ENCODE measurements at places on chromosomes 7 and 10. TPM values are rescaled to one million over a fixed set of nuclear protein-coding genes. Genes with fewer than 3 reads are reported as not detected.

DNA sequence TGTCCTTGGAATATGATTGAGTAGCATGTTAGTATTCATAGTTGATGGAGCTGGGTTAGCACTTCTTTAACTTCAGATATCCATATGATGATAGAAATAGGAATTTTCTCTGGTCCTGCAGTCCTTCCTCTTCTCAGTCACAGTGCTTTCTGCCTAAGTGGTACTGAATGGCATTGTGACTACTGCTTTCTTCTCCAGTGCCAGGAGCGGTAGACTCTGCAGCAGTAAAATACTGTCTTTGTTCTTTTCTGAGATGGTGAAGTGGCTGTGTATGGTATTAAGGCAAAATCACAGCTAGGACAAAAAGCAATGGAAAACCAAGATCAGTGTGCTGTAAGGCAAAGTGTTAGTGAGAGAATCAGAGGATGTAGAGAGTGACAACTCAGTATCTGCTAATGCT lies 46.6 kb downstream of the C1GALT1 start:
- no peak for DNase-seq

DNA sequence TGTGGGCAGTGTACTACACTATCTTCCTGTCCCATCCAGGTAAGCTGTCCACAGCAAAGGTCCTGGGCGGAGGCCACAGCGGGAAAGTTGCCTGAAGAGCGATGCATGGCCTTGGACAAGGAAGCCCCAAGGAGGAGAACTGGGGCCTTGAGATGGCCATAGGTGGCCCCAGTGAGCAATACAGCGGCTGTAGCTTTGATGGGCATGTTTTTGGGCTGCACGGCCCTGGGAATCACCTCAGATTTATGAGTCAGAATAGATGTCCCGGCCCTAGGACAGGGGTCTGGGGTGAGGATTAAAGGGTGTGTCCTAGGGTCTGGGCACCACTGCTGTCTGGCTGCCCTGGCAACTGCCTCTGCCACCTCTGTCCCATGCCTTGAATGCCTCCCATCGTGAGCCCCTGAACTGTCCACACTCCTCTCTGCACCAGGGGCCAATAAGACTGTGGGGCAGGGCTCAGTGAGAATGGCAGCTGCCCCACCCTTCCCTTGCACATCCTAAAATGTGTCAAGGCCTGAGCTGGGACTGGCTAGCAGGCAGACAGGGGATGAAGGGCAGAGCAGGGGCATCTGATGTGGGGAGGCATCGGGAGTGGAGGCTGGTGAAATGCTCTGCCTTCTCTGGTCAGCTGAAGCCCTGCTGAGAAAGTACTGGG lies 9.4 kb upstream of the IRF5 start:
- no peak for DNase-seq

GRCh38 chr7:127884066-127884559 lies 147.1 kb downstream of the LRRC4 start:
- DNase-seq, result no peak

Gene SPDYE2B
- polyA plus RNA-seq, result 0.76 TPM

GRCh38 chr10:53153831-53154230 lies 381.2 kb upstream of the MBL2 start:
- DNase-seq, result no peak

- DNase-seq, result no peak
Observed at GRCh38 chr7:140176122-140176701, 571 bp downstream of the KDM7A start.

GRCh38 chr10:75466886-75467285 lies 35.5 kb downstream of the LRMDA start:
- no peak for DNase-seq

DNA sequence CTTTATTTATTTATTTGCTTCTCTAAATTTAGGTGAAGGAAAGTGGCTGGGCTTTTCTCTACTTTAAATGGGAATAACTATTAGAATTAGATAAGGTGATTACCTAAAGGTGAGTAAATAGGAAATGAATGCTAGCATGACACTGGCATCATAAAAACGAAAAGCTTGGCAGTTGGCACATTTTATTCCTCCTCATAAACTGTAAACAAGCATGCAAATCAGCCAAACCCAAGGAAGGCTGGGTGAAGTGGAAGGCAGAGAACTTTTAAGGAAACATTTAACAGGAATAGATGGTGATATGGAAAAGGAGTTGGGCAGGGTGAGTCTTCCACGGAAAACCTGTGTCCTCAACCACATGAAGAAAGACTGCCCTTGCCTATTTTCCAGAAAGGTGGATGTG lies 669.1 kb downstream of the KCNMA1 start:
- no peak for DNase-seq

GRCh38 chr10:23917251-23917840 lies 291.6 kb upstream of the KIAA1217 start:
- no peak for DNase-seq

GRCh38 chr7:109879287-109879828 lies 1211.6 kb upstream of the LRRN3 start:
- no peak for DNase-seq

DNA sequence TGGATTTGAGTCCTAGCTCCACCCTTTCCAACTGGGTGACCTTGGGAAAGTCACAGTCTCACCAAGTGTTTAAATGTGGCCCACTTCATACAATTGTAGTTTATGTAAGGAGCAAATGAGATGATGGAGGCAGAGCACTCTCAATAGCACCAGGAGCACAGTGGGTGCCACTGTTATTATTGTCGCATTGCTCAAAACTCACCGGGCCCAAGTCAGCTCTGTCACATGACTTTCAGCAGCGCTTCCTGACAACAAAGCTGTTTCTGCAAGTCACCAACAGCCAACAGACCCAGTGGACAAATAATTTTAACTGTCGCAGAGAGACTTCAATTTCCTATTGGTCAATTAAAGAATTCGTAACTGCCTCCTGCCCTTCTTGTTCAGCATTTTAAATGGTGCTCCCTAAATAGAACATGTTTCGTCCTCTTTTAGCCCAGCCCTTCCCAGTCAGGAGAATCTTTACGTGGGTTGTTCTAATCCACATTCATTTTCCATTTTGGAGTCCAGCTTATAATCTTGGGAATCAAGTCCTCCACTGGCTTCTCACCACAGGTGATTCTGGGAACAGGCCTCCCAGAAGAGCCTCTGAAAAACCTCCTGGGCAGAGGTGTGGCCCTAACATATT lies 415.6 kb upstream of the NPVF start:
- no peak for DNase-seq

GRCh38 chr7:100673942-100674410 lies 436 bp downstream of the GNB2 start:
- DNase-seq, result no peak

Gene TFPI2
- 11.3 TPM for polyA plus RNA-seq

GRCh38 chr10:131131726-131132591 lies 179.6 kb downstream of the TCERG1L start:
- DNase-seq, result no peak

Gene CCDC126
- polyA plus RNA-seq, result 19.6 TPM

DNA sequence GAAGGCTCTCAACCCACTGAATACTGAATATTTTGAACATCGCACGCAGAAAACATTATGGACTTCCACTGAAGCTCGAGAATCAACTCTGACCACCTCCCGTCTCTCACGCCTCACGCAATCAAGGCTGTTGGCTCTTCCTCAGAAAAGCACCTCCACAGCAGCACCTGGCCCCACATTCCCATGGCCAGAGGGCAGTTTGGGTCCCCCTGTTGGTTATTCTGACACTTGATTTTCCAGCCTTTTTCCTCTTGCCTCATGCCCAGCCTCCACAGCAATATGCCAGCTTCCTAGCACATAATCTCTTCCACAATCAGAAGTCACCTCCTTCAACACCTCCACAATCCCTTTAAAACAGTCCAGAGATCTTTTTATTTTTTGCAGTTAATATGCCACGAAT lies 55.9 kb downstream of the SVOPL start:
- no peak for DNase-seq

Gene AKR1C8
- polyA plus RNA-seq, result 0.50 TPM

Gene SYT15
- polyA plus RNA-seq, result 5.7 TPM

DNA sequence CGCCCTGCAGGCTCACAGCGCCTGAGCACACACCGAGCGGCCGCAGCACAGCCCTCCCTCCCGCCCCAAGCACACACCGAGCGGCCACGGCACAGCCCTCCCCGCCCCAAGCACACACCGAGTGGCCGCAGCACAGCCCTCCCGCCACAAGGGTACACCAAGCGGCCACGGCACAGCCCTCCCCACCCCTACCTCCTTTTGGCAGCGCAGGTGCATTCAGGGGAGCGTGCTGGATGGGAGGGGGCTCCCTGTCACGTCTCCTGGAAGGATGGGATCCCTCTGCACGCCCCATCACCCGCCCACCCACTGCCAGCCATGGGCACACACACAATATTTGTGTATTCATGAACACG lies 482.6 kb downstream of the DNAJB6 start:
- DNase-seq, result no peak

- no peak for DNase-seq
Observed at GRCh38 chr10:52318822-52319464, 4.9 kb downstream of the DKK1 start.

- no peak for DNase-seq
Observed at GRCh38 chr10:30491916-30492515, 58.0 kb downstream of the MAP3K8 start.

Gene TEX47
- polyA plus RNA-seq, result not detected

Gene OGDHL
- 35.0 TPM for polyA plus RNA-seq

- DNase-seq, result no peak
Observed at GRCh38 chr10:123038782-123039631, 30.2 kb downstream of the ACADSB start.

Gene SEMA3E
- 2.8 TPM for polyA plus RNA-seq

GRCh38 chr7:19715499-19715898 lies 6.7 kb upstream of the POLR1F start:
- DNase-seq, result no peak

GRCh38 chr7:156473476-156474240 lies 166.9 kb upstream of the RNF32 start:
- DNase-seq, result no peak

DNA sequence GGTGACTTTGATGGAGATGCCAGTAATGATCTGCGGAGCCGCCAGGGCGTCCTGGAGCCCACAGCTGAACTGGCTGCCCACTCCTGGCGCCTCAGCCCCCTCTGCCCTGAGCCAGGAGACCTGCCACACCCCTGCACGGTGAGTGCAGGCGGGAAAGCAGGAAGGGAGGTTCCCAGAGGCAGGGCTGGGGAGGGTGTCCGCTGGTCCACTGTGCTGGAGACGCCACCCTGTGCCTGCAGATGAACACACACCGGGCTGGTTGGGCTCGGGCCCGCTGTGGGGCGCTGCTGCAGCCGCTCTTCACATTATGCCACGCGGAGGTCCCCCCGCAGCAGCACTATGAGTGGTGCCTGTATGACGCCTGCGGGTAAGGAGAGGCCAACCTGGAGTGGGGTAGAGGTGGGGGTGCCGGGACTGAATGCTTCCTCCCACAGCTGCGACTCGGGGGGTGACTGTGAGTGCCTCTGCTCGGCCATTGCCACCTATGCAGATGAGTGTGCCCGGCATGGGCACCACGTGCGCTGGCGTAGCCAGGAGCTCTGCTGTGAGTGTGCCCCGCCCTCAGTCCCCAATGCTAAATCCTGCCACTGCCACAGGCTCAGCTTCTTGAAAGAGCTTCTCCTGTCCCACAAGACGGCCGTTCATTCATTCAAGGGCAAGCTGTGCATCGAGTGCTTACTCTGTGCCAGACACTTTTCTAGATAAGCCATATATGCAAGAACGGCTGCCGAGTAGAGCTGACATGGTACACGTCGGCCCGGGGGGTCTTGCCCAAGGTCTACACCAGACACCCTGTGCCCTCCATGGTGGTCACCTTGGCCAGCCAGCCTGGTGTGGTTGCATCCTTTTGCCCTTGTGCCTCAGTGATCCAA lies 14.3 kb upstream of the ZNF467 start:
- no peak for DNase-seq

- DNase-seq, result no peak
Observed at GRCh38 chr10:66828957-66829356, 96.9 kb upstream of the LRRTM3 start.

- DNase-seq, result no peak
Observed at GRCh38 chr10:62413048-62413447, 38.9 kb downstream of the ZNF365 start.

- DNase-seq, result no peak
Observed at GRCh38 chr7:1845536-1846311, 175.6 kb downstream of the ELFN1 start.

- DNase-seq, result no peak
Observed at GRCh38 chr7:93955304-93955703, 33.8 kb downstream of the GNG11 start.

DNA sequence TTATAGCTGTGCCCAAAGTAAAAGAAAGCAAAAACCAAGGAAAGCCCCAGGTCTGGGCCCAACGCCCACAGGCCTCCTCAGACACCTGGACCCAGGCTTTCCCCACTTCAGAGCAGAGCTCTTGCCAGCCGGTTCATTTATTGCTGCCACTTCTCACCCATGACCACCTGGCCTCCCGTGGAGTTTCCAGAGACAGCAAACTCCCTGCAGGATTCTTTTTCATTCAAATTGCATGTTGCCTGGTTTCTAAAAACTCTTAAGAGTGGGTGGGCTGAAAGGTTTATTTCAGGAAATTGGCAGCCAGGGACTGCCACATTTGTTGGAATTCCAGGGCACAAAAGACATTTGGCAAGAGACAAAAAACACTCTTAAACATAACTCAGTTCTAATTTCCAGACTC lies 4.7 kb downstream of the VOPP1 start:
- DNase-seq, result no peak

DNA sequence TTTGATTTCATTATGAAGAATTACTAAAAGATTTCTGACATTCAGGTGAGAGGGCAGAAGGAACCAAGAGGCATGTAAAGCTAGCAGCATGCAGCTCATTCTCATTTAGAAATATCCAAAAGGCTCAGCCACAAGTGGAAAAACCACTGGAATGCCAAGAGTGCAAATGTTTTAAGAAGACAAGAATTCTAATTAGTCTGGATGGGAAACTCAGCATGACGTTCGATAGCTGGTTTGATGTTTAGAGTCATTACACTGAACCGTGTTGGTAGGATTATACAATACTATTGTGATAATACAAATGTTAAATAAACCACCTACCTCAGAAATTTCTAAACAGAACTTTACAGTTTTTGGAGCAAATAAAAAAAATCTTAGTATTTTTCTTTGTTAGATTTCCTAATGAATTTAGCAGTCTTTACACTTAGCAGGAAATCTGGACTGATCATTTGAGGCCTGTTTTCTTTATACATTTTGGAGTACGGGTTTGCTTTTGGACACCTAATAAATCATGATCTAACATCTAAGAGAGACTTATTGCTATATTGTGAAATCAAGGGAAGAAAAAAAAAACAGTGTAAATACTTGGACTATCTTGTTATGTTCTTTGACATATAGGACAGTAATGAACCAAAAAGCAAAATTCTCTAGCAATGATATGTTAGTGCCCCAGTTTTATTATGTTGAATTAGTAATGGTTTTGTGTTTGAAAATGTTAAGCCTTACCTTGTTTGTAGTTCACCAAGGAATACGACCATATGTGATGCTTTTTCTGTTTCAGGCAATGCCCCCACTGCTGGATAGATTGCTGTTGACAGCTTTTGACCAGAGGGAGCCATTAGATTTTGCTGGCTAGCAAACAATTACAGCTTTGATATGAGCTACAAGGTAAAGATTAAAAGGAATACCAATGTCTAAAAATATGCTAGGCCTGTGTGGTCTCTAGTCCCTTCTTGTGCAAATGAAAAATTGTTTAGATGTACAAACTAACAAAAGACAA lies 354.1 kb upstream of the SEMA3A start:
- no peak for DNase-seq

Gene VIPR2
- 2.6 TPM for polyA plus RNA-seq

- DNase-seq, result no peak
Observed at GRCh38 chr10:11871466-11871865, 48.3 kb downstream of the PROSER2 start.

Data from right renal cortex interstitium (tissue), 3 donors.